ENCODE measurements at places on chromosomes 5 and 9. TPM values are rescaled to one million over a fixed set of nuclear protein-coding genes. Genes with fewer than 3 reads are reported as not detected.
A peak's percentile ranks its signal among the peaks of the same experiment; 100 is the strongest.

SLC4A9 gene
- polyA plus RNA-seq, result 0.22 TPM

CKS2 gene
- polyA plus RNA-seq, result 95.6 TPM

TMEFF1 gene
- 2.4 TPM for polyA plus RNA-seq

HIGD2A gene
- 133 TPM for polyA plus RNA-seq

PCDHA1 gene
- 0.55 TPM for polyA plus RNA-seq

GRCh38 chr5:1762883-1763547, 36.6 kb downstream of the MRPL36 start:
- DNase-seq, result no peak
- H3K36me3 ChIP-seq, result no peaks in the 10 kb centered on the region
- H3K27me3 ChIP-seq, result peaks cover 17% of the 10 kb centered on the region
- H3K4me3 ChIP-seq, result no peak overlapping the region

- DNase-seq, result no peak
- H3K36me3 ChIP-seq, result no peaks in the 10 kb centered on the region
- peaks cover 33% of the 10 kb centered on the region for H3K4me1 ChIP-seq
- peak overlapping the region; percentile 25 for H3K27ac ChIP-seq
- H3K27me3 ChIP-seq, result no peaks in the 10 kb centered on the region
Measured at GRCh38 chr5:172565931-172566665, 75.0 kb upstream of the NEURL1B start.

- DNase-seq, result no peak
- no peaks in the 10 kb centered on the region for H3K36me3 ChIP-seq
- H3K4me3 ChIP-seq, result no peak overlapping the region
- H3K27me3 ChIP-seq, result no peaks in the 10 kb centered on the region
Measured at GRCh38 chr5:37892586-37892985, 52.7 kb upstream of the GDNF start.

GRCh38 chr9:130433947-130434262, 10.9 kb upstream of the ASS1 start:
- no peak overlapping the region for H3K27ac ChIP-seq
- peaks cover 14% of the 10 kb centered on the region for H3K4me1 ChIP-seq
- H3K36me3 ChIP-seq, result peaks cover 7% of the 10 kb centered on the region
- H3K27me3 ChIP-seq, result peaks cover 14% of the 10 kb centered on the region
- no peak for DNase-seq

DNA sequence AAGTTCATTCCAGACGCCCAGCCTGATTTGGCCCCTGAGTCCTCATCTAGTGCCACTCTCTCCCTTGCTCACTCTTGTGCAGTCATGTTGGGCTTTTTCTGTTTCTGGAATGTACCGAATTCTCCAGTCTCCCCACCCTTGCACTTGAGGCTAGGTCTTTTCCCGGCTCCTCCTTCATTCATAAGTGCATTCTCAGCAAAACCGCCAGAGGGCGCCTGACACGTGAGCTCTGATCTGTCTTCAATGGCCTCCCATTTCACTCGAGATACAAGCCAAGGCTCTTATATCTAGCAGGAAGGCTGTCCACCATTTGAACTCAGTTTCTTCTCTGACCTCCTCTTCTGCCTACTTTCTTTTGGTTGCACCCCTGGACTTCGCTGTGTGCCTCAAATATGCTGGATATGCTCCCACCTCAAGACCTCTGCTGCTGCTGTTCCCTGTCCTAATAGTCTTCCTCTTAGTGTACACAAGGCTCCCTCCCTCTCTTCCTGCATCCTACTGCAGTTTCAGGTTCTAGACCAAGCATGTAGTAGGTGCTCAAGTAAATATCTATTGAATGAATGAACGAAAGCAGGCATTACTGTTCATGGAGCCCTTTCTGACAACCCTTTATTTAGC, 568.1 kb upstream of the WWC1 start:
- no peak overlapping the region for H3K4me3 ChIP-seq
- H3K36me3 ChIP-seq, result no peaks in the 10 kb centered on the region
- no peak overlapping the region for H3K27ac ChIP-seq
- no peaks in the 10 kb centered on the region for H3K4me1 ChIP-seq
- no peaks in the 10 kb centered on the region for H3K27me3 ChIP-seq

DNA sequence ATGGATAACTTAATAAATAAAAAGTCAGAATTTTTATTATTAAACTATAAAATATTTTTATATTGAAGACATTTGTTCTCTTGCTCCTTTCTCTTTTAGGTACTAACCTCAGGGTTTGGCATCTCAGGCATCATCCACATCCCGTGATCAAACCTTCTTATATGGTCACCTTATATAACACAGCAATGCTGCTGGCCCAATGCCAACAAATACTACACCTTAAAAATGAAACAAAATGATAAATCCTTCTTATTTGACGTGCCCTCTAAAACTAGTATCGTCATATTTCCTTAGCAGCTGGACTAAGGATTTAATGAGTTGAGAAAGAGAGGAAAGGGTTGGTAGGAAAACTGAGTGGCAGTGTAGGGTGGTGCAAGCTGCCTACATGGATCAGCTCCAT, 56.6 kb downstream of the NDUFAF2 start:
- H3K4me3 ChIP-seq, result no peak overlapping the region
- H3K27ac ChIP-seq, result no peak overlapping the region
- DNase-seq, result no peak

DNA sequence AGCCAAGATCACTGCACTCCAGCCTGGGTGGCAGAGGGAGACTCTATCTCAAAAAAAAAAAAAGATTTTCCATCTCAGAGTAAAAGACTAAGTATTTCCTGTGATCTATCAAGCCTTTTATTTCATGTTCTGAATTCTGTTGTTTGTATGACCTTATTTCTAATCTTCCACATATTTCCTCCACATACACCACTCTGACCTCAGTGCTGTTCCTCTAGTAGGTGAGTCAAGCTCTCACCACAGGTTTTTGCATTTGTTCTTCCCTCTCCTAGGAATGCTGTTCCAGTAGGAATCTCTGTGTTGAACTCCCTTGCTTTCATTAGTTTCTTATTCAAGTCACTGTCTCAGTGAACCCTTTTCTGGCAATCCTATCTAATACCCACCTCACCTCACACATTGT, 68.1 kb downstream of the INVS start:
- peaks cover 2% of the 10 kb centered on the region for H3K36me3 ChIP-seq
- H3K27me3 ChIP-seq, result no peaks in the 10 kb centered on the region
- no peak overlapping the region for H3K27ac ChIP-seq
- no peak for DNase-seq

DNA sequence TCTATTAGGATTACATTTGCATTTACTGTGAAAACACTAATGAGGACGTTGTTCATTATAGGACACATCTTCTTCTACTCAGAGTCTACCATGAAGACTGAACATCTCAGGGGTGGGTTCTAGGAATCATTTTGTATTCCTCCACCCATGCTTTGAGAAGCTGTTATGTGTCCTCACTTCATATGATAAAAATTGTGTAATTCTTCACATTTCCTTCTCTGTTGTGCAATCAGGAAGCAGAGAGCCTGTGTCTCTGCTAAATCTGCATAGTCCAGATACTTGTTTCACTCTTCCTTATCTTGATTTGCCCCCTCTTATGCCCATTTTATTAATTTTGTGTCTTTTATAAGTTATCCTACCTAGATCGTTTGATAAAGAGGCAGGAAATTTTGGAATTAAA, 97.8 kb upstream of the IQGAP2 start:
- peak; percentile 30 for DNase-seq
- H3K4me1 ChIP-seq, result peaks cover 8% of the 10 kb centered on the region

DNA sequence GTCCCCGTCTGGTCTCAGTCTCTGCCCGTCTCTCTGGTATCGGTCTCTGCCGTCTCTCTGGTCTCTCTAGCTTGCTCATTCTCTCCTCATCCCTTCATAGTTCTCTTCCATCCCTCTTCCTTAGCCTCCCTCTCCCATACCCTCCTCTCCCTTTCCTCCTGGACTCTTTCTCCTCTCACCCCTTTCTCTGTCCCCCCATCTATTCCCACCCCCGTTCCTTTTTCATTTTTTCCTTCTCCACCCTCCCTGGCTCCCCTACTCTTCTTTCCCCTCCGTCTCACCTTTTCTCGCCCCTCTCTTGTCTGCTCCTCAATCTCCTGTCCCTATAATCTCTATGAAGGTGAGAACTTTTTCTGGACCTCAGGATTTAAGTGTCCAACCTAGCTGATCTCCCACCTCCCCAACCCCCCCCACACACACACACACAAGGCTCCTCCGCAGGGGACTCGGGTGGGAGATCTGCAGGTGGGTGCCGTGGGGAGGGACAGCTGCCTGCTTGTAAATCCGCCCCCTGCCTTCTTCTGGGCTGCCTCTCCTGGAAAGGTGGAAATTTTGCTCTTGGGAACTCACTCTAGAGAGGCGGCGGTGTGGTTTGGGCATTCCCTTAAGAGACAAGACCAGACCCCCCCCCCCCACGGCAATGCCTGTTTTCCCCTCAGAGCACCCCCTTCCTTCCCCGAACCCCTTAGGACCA, 953 bp downstream of the UBE2QL1 start:
- H3K27ac ChIP-seq, result no peak overlapping the region
- no peak for DNase-seq
- H3K27me3 ChIP-seq, result peaks cover 50% of the 10 kb centered on the region
- no peak overlapping the region for H3K4me3 ChIP-seq
- H3K36me3 ChIP-seq, result no peaks in the 10 kb centered on the region
- H3K4me1 ChIP-seq, result no peaks in the 10 kb centered on the region

DNA sequence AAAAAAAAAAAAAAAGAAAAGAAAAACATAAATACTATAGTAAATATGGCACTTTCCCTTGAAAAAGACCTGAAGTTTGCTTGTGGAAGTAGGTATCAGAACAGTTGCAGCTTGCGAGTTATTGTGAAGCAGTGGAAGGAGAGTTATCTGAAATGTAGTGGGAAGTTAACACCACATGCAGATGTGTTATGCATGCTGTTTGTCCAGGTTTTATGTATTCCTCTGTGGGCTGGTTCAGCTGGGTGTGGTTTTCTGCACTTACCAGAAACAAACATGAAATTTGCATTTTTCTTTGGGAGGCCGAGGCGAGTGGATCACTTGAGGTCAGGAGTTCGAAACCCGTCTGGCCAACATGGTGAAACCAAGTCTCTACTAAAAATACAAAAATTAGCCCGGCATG, 42.1 kb upstream of the CTNNA1 start:
- H3K36me3 ChIP-seq, result no peaks in the 10 kb centered on the region
- no peaks in the 10 kb centered on the region for H3K27me3 ChIP-seq
- no peak for DNase-seq
- H3K27ac ChIP-seq, result no peak overlapping the region

- peaks cover 23% of the 10 kb centered on the region for H3K4me1 ChIP-seq
- peaks cover 10% of the 10 kb centered on the region for H3K27me3 ChIP-seq
- H3K36me3 ChIP-seq, result no peaks in the 10 kb centered on the region
- DNase-seq, result no peak
- no peak overlapping the region for H3K4me3 ChIP-seq
Measured at GRCh38 chr5:132027027-132027426, 15.6 kb upstream of the ACSL6 start.

GRCh38 chr9:110115341-110115820, 92.6 kb downstream of the C9orf152 start:
- no peaks in the 10 kb centered on the region for H3K27me3 ChIP-seq
- H3K27ac ChIP-seq, result peak overlapping the region; percentile 0
- DNase-seq, result no peak
- H3K4me1 ChIP-seq, result no peaks in the 10 kb centered on the region
- no peak overlapping the region for H3K4me3 ChIP-seq

Measured in large intestine (tissue), 12 donors.